ENCODE measurements at places on chromosomes 6 and 20.

DNA sequence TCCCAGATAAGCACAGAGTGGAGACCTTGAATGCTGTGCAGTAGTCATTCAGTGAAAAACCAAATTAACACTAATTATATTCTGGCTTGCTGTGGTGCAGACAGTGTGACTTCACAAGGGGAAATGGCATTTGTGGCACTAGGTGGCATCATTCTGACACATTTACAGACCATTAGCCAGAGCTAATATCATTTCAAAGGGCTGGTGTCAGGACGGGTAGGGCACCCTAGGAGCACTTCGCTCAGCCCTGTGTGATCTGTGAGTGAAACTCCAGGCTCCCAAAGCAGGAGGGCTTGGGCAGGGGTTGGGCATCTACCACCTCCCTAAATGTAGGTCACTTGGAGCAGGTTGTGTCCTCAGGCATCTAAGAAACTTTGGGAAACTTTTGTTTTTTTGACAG is 555.8 kb downstream of the PKHD1 start:
- no peak for DNase-seq

DNA sequence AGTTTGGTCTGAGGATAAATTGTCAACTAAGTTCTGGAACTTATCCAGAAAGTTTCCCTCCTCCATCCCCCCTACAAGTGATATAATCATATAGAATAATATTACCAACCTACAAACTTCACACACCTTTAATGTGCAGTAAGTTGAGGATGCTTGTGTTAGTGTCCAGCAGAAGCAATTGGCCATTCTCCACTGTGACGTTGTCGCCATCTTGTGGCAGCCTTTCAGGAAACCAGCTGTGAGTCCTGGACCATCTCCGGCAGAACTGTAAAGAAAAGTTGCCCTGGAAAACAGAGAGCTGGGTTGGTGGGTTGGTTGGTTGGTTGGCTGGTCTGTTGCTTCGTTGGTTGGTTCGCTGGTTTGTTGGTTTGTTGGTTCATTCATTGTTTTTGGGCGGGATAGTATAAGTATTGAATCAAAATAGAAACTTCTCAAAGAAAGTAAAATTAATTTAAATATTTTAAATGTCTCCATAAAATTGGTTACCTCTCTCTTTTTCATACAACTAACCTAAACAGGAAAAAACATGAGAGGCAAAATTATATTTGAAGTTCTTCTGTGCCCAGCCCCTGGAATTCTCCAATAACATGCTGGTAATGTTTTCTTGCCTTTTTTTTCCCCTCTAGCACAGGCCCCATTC is 127.5 kb downstream of the PKHD1 start:
- peak; percentile 5 for DNase-seq

DNA sequence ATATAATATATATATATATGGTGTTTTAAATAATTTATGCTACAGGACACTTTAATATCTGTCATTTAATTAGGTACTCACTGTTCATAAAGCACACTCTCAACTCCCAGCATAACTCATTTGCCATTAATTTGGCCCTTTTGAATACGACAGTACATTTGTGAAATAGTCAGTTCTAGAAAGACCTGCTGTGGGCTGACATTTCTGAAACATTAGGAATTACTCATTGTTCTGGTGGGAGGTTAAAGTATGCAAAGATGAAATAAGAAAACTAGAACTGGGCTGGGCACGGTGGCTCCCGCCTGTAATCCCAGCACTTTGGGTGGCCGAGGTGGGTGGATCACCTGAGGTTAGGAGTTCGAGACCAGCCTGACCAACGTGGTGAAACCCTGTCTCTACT is 497.5 kb downstream of the UTRN start:
- DNase-seq, result no peak

DNA sequence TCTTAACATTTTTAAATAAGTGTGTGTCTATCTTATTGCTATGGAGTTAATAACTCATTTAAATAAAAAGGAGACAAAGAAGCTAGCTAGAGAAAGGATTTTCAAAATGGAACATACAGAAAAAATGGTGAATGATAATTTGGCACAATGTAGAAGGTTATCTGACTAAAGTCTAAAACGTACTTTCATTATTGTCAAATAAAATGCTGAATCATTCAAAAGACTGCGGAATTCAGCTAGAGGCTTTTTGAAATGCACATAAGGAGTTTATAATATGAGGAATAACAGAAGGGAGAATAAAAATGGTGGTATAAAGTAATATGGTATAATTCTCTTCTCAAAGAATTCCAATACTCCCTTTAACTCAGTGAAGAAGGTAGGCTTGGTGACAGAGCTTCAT is 597.9 kb downstream of the KHDRBS2 start:
- DNase-seq, result no peak

GRCh38 chr6:33761922-33762629 is 15.4 kb upstream of the IP6K3 start:
- DNase-seq, result no peak

- DNase-seq, result no peak
These were observed 14.5 kb upstream of the KCNK5 start for GRCh38 chr6:39243809-39244208.

DNA sequence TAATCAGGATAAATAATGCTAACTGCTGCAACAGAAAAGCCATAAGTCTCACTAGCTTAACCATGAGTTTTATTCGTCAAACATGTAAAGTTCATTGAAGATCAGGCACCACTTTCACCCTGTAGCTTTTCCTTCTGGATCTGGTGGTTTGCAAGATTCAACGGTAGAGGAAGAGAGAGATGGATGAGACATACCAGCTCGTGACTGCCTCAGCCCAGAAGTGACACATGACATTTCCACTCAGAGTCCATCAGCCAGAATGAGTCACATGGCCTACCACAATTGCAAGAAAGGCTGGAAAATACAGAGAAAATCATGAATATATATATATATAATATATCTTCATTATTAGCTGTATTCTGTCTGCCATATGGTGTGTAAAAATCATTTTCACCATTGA is 29.0 kb downstream of the SPTLC3 start:
- no peak for DNase-seq

DNA sequence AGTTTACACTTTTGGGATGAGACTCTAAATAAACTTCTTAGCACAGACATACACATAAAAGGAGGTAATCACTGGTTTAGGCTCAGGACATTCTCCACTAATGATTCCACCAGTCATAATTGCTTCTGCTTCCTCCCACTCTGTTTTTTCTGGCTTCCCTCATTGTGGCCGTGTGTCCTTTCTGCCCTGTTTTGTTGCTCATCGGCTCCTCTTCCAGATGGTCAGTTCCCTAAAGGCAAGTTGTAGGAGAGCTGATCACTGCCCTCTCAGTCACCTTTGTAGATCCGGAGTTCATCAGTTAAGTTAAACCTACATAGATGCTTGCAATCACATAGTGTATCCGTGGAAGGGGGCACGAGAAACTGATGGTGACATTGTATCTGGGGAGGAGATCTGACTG is 200.5 kb upstream of the ARG1 start:
- no peak for DNase-seq

GRCh38 chr6:40719671-40720374 is 132.7 kb upstream of the LRFN2 start:
- peak; percentile 32 for DNase-seq

DNA sequence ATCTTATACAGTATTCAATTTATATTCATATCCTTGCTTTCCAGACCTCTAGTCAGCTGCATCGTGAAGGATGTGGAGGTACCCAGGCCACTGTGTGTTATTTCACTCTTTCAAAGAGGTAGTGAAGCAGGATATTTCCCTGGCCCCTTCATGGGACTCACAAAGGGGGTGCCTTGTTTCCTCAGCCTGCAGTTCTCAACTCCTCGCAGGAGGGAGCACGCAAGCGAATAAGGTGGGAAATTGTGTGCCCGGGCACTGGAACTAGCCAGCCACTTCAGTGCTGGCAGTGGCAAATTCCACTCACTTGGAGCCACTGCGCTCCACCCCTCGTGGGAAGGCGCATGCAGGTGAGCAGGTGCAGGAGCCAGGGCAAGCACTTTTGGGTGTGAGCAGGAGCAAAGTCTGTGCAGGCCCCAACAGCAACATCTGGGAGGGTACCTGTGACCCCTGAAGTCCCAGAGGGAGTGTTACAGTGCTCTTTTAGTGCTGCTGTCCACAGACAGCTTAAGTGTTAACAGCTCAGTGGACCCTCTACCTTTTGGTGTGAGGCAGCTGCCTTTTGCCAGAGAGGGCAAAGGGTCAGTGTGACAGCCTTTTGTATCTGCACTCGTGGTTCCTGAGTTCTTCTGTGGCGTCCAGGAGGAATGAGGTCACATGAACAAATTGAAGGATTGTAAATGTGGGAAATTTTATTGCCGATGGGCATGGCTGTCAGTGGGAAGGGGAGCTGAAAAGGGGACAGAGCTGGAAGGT is 49.4 kb upstream of the FAM135A start:
- DNase-seq, result no peak

- DNase-seq, result no peak
These were observed 359.0 kb downstream of the ZFAND3 start for GRCh38 chr6:38178584-38178886.

DNA sequence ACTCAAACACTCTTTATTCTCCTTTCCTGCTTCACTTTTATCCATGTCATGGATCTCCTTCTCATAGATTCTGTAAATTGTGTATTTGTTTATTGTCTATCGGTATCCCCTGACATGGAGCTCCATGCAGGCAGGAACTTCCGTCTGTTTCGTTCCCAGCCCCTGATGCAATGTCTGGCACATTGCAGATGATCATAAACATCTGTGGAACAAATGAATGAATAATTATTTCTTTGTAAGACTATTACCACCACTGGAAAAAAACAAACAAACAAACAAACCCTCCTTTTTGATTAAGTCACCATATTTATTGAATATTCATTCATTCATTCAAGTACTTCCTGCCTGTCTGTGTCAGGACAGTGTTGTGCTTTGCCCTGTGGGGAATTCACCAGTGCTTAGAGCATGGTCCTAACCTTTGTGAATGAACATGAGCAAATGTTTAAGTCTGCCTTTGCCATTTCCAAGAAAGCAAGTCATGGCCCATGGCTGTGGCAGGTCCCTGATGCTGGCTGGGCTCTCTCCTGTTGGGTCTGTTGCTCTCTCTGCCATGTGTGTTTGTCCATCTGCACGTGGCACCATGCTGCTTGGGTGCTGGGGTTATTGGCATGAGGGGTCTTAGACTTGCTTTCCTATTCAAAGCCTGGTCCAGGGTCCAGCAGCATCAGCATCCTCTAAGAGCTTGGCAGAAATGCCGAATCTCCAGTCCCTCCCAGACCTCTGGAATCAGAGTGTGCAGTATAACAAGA is 47.5 kb upstream of the NAA20 start:
- DNase-seq, result no peak

DNA sequence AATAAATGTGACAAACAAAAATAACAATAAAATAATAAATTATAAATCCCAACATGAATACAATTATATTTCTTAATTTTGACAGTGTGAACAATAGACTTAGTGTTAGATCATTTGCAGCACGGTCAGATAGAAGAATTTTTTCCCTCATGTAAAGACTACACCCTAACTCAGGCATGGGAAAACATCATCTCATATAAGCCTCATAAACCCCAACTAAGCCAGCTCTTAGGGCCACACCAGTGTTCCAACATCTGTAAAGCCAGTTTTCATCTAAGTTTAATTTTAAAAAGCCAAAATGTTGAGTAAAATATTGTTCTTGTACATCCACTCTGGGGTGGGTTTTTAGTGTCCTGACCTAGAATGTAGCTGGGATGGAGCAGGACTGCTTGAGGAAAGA is 167.4 kb downstream of the QRSL1 start:
- no peak for DNase-seq

DNA sequence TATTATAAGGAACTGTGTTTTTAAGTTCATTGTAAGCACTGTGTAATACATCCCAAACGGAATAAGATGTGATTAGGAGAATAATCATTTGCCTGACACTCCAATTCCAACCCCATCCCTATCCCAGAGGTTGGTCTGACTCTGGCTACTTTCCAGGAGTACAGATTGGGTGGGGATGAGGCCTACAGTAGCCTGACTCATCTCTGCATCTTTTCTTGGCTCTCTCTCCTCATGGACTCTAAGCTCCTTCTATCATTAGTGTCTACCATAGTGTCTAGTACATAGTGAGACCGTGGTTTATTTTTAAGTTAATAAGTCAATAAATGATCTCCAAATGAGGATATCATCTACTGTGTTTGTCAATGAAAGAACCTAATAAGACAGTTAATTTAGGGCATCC is 92.2 kb upstream of the CNKSR3 start:
- DNase-seq, result no peak

DNA sequence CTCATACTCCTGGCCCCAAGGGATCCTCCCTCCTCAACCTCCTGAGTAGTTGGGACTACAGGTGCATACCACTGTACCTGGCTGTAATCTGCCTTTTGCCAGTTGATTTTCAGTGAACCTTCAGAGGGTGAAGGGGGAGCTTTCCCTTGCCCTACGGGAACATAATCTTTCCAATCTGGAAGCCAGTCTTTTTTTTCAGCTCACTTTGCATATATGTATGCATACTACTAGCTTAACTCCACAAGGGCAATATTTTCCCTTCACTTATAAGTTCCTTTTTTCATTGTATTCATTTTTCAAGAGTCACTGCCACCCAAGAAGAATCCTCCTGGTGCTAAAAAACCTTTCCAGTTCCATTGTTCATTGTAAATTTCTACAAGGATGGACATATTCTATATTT is 53.4 kb upstream of the GCM1 start:
- DNase-seq, result no peak

GRCh38 chr20:672963-673602 is 2.5 kb downstream of the SCRT2 start:
- DNase-seq, result no peak

DNA sequence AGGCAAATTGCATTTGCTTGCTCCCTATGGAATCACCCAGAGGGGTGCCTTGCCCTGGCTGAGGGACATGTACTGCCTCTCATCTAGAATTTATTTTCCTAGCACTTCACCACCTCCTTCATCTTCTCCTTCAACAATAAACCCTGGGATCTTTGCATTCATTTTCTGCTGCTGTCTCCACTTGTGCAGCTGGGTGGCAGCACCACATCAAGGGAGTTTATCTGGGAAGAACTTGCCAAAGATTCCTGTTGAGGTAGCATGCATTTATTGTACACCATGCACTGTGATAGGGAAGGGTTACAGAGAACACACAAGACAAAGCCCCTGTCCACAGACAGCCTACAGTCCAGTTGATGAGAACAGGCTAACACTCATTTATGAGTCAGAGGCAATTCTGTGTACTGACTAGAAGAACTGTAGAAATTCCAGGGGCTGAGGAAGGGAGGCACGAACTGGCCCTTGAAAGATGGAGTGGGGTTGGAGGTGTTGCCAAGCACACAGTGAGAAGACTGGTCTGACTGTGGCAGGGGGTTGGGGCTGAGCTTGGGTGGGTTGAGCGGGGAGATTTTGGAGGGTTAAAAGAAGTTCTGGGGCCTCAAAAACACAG is 17.5 kb downstream of the C20orf173 start:
- no peak for DNase-seq

- peak; percentile 77 for DNase-seq
These were observed 881 bp upstream of the AIG1 start for GRCh38 chr6:143059663-143060353.

GRCh38 chr20:45410887-45411286 is 2.8 kb downstream of the DBNDD2 start:
- DNase-seq, result no peak

- DNase-seq, result no peak
These were observed 18.1 kb upstream of the FAM83D start for GRCh38 chr20:38907918-38908677.

All from BJ (cell line).